ENCODE measurements at places on chromosomes 3 and 15.

GRCh38 chr15:42453826-42454225 lies 37.1 kb downstream of the ZNF106 start:
- no peak for DNase-seq

GRCh38 chr3:48881652-48882114 lies 17.0 kb downstream of the SLC25A20 start:
- DNase-seq: no peak

DNA sequence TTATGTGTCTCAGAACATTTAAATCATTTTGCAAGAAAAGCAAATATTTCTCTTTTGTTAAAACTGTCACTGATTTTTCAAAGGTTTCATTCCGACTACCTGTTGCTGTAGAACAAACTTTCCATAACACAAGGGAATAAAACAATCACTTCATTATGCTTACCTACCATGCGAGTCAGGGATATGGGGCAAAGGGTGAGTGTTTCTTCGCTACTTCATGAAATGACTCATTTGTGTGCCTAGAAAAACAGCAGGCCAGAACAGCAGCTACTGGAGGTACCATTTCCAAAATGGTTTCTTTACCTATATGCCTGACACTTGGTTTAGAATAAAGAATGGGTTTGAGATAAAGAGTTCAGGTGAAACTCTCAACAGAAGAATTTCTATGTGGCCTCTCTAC lies 712.5 kb downstream of the PLOD2 start:
- no peak for DNase-seq

- DNase-seq: peak; percentile 9
Measured at GRCh38 chr3:126551121-126551838, 7.5 kb downstream of the C3orf22 start.

GRCh38 chr15:87672309-87673288 lies 583.9 kb downstream of the NTRK3 start:
- DNase-seq: no peak

GRCh38 chr3:186383026-186383993 lies 21.3 kb upstream of the DGKG start:
- no peak for DNase-seq

- no peak for DNase-seq
Measured at GRCh38 chr3:3066378-3066777, 43.8 kb downstream of the IL5RA start.

DNA sequence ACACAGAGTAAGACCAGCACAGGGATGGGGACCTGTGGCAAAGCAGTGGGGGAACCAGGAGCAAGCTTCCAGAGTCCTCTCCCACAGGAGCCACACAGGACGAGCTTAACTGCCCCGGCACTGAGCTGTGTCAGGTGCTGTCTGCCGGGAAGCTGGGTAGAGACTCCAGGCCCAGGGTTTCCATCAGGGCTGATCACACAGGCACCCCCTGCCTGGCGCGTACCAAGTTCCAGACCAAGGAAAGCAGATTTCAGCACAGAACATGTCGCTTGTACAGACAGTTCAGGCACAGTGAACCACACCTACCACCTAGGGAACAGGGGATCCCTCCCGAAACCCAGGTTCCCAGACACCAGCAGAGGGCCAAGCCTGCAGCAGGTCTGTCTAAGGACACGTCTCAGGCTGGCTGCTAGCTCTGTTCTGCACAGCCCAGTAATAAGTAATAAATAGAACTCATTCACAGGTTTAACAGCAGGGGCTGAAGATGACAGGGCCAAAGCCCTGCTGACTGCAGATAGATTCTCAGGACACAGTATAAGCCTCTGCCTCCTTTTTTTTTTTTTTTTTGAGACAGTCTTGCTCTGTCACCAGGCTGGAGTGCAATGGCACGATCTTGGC lies 30.2 kb upstream of the OCA2 start:
- DNase-seq: no peak

DNA sequence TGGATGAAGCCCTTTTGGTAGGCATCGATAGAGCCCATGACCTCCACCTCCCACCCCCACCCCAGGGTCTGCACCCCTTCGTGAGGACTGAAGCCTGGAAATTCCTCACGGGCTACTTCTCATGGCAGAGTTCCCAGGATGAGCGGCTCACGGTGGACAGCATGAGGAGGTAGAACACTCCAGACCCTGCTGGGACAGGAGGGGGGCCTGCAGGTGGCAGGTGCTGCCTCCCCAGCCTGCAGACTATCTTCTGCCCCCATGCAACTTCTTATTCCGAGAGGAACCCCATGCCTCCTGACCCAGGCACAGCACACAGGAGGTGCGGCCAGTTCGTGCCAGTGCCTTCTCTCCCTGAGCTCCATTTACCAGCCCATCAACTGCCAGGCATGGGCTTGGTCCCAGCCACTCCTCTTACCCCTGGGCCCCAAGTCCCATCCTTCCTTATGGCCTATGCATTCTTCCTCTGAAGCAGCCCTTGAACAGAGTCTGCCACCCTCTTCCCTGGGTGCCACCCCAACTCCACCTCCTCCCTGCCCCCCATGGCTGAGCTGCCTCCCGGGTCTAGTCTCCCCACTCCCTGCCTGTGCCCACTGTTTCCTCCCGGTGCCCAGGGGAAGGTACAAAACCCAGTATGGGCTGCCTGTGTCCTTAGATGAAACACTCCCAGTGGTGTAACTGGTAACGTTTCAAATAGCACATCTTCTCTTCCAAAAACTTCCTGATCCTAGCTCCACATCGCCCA lies 8.4 kb downstream of the TBC1D21 start:
- DNase-seq: no peak
